Neural crest cell (in vitro differentiated cells): ENCODE measurements at places on chromosomes 6 and 20.
A peak's percentile ranks its signal among the peaks of the same experiment; 100 is the strongest.

DNA sequence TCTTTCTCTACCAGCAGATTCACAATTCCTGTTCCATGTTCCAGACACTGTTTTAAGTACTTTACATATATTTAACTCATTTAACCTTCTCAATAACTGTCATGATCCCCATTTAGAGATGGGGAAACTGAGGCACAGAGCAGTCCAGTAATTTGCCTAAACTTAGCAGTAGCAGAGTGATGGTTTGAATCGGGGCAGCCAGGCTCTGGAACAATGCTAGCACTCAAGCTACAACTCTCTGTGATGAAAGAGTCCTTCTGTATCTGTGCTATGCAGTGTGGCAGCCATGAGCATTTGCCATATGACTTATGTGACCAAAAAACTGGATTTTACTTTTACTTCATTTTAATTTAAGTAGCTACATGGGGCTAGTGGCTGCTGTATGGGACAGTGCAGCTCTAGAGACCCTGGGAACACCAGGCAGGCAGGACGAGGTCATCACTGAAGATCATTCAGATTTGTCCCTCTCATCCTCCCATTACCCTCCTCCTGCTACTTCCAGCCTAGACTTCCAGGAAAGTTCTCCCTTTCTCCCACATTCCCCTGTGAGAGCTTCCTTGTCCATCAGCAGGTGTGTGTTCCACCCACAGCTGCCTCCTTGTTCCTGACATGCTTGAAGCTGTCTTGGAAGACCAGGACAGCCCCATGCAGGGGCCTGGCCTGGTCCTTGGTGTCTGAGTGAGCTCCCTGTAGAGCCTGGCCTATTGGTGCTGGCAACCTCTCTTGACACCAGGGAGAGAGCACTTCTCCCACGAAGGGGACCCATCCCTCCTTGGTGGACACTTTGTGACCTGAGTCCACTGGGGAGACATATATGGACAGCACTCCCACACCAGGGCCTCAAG is 157.0 kb downstream of the MRPL14 start:
- DNase-seq, result no peak

GRCh38 chr6:128410584-128410983 is 109.8 kb downstream of the PTPRK start:
- DNase-seq, result no peak

DNA sequence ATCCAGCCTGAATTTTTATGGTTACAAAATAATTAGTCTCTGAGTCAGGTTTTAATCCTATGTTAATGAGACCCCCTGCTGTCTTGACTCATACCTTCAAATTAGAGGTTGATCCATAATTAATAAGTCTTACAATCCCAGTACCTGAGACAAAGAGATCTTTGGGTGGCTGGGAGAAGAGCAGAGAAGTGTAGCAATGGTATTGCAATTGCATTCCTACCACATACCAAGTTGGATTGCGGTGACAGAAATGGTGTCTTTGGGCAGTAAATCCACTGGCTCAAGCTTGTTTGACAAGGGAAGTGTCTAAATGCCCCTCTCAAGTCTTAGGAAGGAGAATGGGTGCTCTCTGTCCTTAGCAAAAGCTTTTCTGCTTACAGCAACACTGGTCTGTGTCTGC is 150.4 kb downstream of the BTBD3 start:
- no peak for DNase-seq

- no peak for DNase-seq
Observed at GRCh38 chr6:119036081-119036480, 42.4 kb downstream of the FAM184A start.

DNA sequence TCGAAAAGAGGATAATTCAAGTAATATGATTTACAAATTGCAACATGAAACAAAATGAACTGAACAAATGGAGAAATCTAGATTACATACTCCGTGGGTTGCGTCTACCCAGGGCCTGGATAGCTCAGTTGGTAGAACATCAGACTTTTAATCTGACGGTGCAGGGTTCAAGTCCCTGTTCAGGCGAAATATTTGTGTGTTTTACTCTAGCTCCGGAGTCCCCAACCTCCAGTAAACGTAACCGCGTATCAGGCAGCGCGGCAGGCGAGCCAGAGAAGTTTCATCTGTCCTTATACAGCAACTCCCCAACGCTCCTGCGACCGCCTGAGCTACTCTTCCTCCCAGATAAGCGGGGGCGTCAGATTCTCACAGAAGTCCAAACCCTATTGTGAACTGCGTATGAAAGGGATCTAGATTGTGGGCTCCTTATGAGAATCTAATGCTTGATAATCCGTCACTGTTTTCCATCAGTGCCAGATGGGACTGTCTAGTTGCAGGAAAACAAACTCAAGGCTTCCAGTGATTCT is 176.1 kb downstream of the TRIM27 start:
- peak; percentile 5 for DNase-seq

GRCh38 chr6:10417681-10418104 is 2.8 kb upstream of the TFAP2A start:
- no peak for DNase-seq

DNA sequence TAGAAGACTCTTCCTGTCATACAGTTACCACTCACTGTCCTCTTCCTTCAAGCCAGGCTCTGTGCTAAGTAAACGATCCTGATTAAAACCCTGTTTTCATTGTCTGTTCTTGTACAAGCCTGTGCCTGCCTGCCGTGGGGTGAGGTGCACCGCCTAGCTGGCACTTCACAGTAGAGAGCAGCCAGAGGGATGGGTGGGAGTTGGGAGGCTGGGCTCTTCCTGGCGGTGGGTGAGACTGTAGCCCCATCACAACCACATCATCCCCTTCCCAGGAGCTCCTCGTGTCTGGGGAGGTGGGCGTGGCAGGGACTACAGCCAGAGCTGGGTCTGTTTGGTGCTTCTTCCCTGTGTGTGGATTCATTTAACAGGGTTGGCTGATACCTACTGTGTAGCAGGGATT is 382.0 kb downstream of the TAF4 start:
- DNase-seq, result no peak

DNA sequence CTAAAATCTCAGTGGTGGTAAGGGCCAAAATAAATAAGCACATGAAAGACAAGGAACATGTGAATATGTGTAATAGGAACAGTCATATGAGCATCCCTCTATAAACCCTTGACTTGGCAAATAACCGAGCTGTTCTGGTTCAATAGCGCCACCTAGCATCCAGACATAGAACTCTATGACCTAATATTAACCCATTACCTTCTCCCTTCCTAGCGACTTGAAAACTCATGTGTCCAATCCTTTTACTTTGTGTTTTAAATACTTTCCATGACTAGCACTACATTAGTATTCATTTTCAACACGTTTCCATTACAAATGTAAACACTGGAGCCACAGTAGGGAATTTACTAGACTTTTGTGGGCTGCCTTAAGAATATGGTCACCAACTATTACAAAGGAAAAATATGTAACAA is 279.7 kb downstream of the UST start:
- peak; percentile 33 for DNase-seq

DNA sequence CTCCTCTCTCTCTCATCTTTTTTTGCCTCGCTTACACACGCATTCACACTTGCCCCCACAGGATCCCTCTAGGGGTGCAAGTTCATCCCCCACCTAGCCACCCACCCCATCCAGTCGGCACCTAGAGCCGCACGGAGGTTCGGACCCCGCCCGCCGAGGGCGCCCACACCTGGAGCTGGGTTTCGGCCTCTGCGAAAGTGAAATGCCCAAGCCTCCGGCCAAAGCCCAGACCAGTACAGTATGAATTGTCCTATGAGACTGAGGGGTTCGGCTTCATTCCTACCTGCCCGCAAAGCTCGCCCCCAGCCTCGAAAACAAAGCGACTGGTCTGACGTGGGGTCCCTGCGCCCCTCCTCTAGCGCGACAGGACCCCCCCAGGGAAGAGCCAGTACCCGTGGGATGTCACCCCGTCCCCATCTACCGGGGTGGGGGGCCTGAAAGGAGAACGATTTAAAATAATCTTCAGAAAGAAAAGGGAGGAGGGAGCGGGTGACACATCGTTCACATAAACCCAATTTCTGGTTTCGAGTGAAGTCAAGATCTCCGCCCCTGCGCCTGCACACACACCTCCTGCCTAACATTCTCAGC is 1.5 kb downstream of the TFAP2A start:
- no peak for DNase-seq

DNA sequence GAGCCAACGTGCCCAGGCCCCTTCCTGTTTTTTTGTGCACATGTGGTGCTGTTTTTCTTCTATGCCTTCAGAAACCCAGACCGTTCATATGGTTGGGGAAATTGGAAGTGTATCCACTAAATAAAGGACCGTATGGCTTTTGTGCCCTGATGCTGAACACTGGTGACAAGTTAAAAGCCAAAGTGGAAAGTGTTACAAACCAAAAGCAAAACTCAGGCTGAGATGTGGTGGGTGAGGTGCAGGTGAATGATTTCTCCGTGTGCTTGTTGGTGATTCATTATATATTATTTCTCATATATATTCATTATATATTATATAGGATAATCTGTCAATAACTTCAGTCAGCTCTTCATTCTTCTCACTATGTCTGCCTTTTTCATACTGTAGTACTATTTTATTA is 148.6 kb downstream of the SOBP start:
- no peak for DNase-seq
